ENCODE measurements at places on chromosomes 1 and 21. TPM values are rescaled to one million over a fixed set of nuclear protein-coding genes. Genes with fewer than 3 reads are reported as not detected.

DNA sequence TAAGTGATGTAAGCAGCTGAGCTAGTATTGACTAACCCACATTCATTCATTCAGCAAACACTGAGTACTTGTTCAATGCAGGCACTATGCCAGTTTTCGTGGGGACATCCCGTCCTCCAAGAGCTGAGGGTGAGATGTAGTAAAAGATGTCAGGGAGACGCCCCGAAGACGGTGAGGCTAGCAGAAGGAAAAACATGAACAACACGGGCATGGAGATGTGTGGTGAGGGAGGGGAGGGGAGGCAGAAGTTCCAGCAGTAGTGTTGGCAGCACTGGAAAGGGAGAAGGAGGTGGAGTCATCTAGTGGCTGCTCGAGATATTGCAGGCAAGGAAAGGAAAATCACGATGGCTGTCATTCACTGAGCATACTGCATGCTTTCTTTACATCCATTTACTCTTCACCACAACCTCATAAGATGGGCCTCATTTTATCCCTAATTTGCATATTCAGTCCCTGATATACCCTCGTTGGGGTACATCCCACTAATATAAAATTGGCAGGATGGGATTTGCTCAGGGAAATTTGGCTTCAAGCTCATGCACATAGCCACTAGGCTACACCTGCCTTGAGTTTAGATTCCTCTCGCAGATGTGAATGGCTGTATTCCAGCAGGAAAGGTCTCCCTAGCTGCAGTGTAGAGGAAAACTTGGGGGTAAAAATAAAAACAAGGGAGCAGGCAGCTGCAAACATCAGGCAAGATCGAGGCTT lies 14.5 kb downstream of the PDZK1IP1 start:
- peaks cover 9% of the 10 kb centered on the region for H3K4me1 ChIP-seq
- H3K27me3 ChIP-seq = peaks cover 2% of the 10 kb centered on the region
- no peak overlapping the region for H3K4me3 ChIP-seq
- no peaks in the 10 kb centered on the region for H3K36me3 ChIP-seq

GRCh38 chr1:10980094-10980577 lies 32.3 kb upstream of the TARDBP start:
- no peak overlapping the region for H3K27ac ChIP-seq
- DNase-seq = no peak
- H3K36me3 ChIP-seq = no peaks in the 10 kb centered on the region
- no peak overlapping the region for H3K4me3 ChIP-seq

- H3K27me3 ChIP-seq = no peaks in the 10 kb centered on the region
- no peaks in the 10 kb centered on the region for H3K4me1 ChIP-seq
- H3K27ac ChIP-seq = no peak overlapping the region
Measured at GRCh38 chr1:68479501-68479900, 17.4 kb downstream of the DEPDC1 start.

- H3K27ac ChIP-seq = no peak overlapping the region
- H3K4me3 ChIP-seq = no peak overlapping the region
- no peaks in the 10 kb centered on the region for H3K27me3 ChIP-seq
Measured at GRCh38 chr21:16285605-16286126, 555.9 kb downstream of the USP25 start.

GRCh38 chr1:37068897-37069296 lies 34.6 kb upstream of the GRIK3 start:
- H3K36me3 ChIP-seq = no peaks in the 10 kb centered on the region
- no peak overlapping the region for H3K27ac ChIP-seq
- no peaks in the 10 kb centered on the region for H3K4me1 ChIP-seq
- no peaks in the 10 kb centered on the region for H3K27me3 ChIP-seq
- no peak for DNase-seq

DNA sequence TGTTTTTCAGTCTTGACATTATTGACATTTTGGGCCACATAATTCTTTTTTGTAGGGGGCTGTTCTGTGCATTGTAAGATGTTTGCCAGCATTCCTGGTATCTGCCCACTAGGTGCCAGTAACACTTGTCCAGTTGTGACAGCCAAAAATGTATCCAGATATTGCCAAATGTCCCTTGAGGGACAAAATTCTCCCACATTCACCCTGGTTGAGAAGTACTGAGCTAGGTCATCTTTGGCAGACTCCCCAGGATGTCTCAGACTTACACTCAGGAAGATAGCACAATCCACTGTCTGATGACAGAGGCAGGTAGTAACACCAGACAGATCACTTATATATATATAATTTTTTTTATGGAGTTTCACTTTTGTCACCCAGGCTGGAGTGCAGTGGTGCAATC lies 5.9 kb downstream of the CD48 start:
- no peaks in the 10 kb centered on the region for H3K27me3 ChIP-seq
- no peak overlapping the region for H3K4me3 ChIP-seq
- H3K4me1 ChIP-seq = peaks cover 69% of the 10 kb centered on the region
- peaks cover 33% of the 10 kb centered on the region for H3K36me3 ChIP-seq

- no peak for DNase-seq
- no peak overlapping the region for H3K27ac ChIP-seq
- H3K27me3 ChIP-seq = no peaks in the 10 kb centered on the region
- H3K4me3 ChIP-seq = no peak overlapping the region
- no peaks in the 10 kb centered on the region for H3K36me3 ChIP-seq
Measured at GRCh38 chr1:157844089-157844830, 2.7 kb upstream of the CD5L start.

- H3K4me3 ChIP-seq = no peak overlapping the region
- no peaks in the 10 kb centered on the region for H3K27me3 ChIP-seq
- DNase-seq = no peak
- no peaks in the 10 kb centered on the region for H3K4me1 ChIP-seq
- H3K36me3 ChIP-seq = peaks cover 34% of the 10 kb centered on the region
Measured at GRCh38 chr1:97593192-97593591, 327.6 kb downstream of the DPYD start.

- no peaks in the 10 kb centered on the region for H3K27me3 ChIP-seq
- no peak overlapping the region for H3K27ac ChIP-seq
- peak; percentile 60 for DNase-seq
- H3K36me3 ChIP-seq = no peaks in the 10 kb centered on the region
- no peak overlapping the region for H3K4me3 ChIP-seq
Measured at GRCh38 chr1:109277434-109278204, 5.3 kb downstream of the PSRC1 start.

DNA sequence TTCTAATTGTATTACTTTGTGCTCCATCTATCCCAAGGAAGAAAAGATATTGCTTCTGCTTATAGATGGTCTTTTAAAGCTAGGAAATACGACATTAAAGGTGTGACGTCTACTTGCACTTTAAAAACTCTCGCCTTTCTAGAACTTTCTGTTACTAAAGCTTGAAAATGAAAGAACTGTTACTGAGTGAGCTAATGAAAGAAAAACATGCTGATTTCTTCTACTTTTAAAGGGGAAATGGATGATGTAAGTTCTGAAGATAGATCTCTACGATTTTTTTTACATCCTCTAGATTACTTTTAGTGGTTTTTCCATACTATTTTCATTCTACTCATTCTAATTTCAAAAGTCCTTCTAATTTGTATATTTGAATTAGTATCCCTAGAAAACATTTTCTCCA lies 387.5 kb downstream of the USP25 start:
- H3K4me1 ChIP-seq = no peaks in the 10 kb centered on the region
- no peaks in the 10 kb centered on the region for H3K27me3 ChIP-seq
- no peaks in the 10 kb centered on the region for H3K36me3 ChIP-seq
- DNase-seq = no peak

DNA sequence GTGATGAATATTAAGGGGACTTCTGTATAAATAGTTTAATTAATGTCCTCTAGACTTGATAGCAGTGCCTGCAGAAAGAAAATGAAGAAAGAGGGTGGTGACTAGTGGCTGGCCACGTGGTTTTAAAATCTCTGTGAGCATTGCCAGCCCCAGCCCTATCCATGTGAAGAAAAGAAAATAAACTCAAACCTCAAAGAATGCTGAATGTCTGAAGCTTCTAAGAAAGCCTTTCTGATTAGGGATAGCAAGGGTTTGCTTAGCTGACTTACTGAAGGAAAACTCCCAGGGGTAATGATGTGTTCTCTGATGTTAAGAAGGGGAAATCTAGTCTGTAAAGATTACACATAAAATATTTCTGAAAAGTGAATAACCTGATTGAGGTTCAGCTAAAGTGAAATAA lies 31.8 kb downstream of the ADGRL2 start:
- H3K36me3 ChIP-seq = no peaks in the 10 kb centered on the region
- H3K27ac ChIP-seq = no peak overlapping the region
- no peak for DNase-seq
- no peak overlapping the region for H3K4me3 ChIP-seq

GRCh38 chr1:15254559-15254958 lies 7.5 kb downstream of the FHAD1 start:
- no peaks in the 10 kb centered on the region for H3K36me3 ChIP-seq
- peaks cover 14% of the 10 kb centered on the region for H3K4me1 ChIP-seq
- no peak overlapping the region for H3K27ac ChIP-seq
- no peak for DNase-seq

DNA sequence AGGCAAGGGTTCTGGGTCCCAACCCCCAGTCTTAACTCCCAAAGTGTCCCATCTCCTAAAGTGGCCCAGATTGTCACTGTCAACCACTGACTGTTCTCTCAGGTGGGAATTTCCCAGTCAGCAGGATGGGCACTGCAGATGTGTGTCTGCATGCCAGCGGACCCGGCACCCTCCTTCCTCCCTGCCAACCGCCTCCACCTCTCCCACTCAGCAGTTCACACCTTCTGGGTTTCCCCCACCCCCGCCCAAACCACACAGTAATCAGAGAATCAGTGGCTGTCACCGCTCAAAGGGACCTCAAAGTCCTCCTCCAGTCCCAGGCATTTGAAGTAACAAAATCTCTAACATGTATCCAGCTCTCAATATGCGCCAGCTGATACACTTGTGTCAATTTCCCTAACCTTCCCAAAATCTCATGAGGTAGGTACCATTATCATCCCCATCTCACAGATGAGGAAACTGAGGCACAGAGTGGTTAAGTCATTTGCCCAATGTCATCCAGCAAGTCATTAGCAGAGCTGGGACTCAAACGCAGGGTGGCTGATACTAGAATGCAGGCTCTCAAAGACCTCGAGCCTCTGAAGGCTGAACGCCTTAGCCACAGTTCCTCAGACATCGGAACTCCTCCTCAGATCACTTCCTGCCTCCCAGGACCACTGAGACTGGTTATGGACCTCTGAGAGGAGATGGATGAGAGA lies 4.8 kb downstream of the RUNX3 start:
- peaks cover 74% of the 10 kb centered on the region for H3K36me3 ChIP-seq
- H3K27ac ChIP-seq = peak overlapping the region; percentile 100
- DNase-seq = peak; percentile 97

DNA sequence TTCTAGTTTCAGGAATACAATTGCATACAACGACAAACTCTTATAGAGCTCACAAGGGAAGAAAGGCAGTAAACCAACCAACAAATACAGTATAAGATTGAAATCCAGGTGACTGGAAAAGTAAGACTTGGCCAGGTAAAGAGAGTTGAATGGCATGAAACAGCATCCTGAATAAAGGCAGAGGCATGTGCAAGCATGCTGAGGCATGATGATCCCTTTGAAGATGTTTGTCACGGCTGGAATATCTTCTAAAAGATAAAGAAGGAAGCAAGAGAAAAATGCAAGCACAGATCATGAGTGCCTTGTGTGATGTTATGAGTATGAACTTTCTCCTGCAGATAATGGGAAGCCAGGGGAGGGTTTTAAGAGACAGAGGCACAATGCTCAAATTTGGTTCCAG lies 83.3 kb upstream of the SPATA6 start:
- H3K4me1 ChIP-seq = no peaks in the 10 kb centered on the region
- no peak for DNase-seq
- no peaks in the 10 kb centered on the region for H3K27me3 ChIP-seq
- no peak overlapping the region for H3K4me3 ChIP-seq
- H3K36me3 ChIP-seq = no peaks in the 10 kb centered on the region

DNA sequence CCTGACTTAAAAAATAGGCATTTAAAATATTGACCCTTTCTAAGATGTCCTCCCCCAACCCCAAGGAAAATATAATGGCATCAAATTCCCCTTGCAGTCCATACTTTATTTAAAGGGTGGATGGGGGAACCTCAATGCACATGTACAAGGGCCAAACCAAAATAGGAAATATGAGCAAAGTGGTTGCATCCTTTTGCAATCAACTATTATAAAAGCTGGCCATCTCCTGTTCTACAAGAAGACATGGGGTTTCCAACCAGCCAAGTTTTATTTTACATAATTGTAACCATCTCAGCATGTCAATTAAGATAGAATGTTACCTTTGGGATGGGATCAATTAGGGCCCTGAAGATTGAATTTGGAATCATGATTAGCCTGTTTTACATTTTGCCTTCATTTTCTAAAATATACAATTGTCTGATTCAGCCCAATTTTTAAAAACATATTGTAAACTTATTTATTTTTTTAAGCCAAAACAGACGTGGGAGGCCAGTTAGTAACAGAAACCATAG lies 146.7 kb upstream of the NFIA start:
- H3K4me1 ChIP-seq = no peaks in the 10 kb centered on the region
- H3K27me3 ChIP-seq = no peaks in the 10 kb centered on the region
- H3K4me3 ChIP-seq = no peak overlapping the region
- no peak for DNase-seq
- no peaks in the 10 kb centered on the region for H3K36me3 ChIP-seq

DNA sequence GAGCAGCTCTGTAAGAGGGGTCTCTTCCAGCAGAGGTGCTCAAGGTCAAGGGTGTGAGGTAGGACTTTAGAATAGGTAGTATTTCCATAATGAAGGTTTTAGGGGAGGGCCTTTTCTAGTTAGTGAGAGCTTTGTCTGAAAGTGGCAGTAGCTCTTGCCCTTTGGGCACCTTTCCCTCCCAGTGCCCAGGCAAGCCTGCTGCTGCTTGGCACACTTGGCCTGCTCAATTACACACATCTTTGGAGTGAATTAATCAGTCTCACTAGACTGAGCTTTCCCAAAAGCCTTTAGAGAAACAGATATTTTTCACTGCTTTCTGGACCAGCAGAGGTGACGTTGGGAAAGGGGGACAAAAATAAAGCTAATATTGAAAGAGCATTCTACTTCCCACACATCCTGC lies 48.0 kb downstream of the MAB21L3 start:
- H3K27me3 ChIP-seq = no peaks in the 10 kb centered on the region
- no peaks in the 10 kb centered on the region for H3K36me3 ChIP-seq
- H3K27ac ChIP-seq = no peak overlapping the region
- no peak for DNase-seq
- H3K4me1 ChIP-seq = no peaks in the 10 kb centered on the region

- H3K4me1 ChIP-seq = peaks cover 8% of the 10 kb centered on the region
- H3K4me3 ChIP-seq = no peak overlapping the region
- H3K27ac ChIP-seq = no peak overlapping the region
Measured at GRCh38 chr1:236507022-236507700, 16.6 kb upstream of the LGALS8 start.

The CENPF gene
- total RNA-seq = 4.0 TPM

The MASP2 gene
- 0.16 TPM for total RNA-seq

The SARS1 gene
- total RNA-seq = 122 TPM

The TFAP2E gene
- 7.3 TPM for total RNA-seq

The NMNAT2 gene
- not detected for total RNA-seq

The ADCY10 gene
- total RNA-seq = 0.42 TPM

The KRTAP10-6 gene
- total RNA-seq = not detected

The GOLT1A gene
- not detected for total RNA-seq

The RGS13 gene
- 0.45 TPM for total RNA-seq

The DNAJC8 gene
- total RNA-seq = 85.3 TPM

The ANKRD45 gene
- total RNA-seq = not detected

The FYB2 gene
- total RNA-seq = not detected
